ENCODE measurements at places on chromosomes 13 and 19.

- no peak for DNase-seq
These were observed 11.3 kb downstream of the HNRNPM start for GRCh38 chr19:8456064-8456463.

- no peak for DNase-seq
These were observed 1.8 kb downstream of the MBNL2 start for GRCh38 chr13:97223711-97224541.

GRCh38 chr13:25166306-25166705 lies 5.8 kb downstream of the AMER2 start:
- no peak for DNase-seq

DNA sequence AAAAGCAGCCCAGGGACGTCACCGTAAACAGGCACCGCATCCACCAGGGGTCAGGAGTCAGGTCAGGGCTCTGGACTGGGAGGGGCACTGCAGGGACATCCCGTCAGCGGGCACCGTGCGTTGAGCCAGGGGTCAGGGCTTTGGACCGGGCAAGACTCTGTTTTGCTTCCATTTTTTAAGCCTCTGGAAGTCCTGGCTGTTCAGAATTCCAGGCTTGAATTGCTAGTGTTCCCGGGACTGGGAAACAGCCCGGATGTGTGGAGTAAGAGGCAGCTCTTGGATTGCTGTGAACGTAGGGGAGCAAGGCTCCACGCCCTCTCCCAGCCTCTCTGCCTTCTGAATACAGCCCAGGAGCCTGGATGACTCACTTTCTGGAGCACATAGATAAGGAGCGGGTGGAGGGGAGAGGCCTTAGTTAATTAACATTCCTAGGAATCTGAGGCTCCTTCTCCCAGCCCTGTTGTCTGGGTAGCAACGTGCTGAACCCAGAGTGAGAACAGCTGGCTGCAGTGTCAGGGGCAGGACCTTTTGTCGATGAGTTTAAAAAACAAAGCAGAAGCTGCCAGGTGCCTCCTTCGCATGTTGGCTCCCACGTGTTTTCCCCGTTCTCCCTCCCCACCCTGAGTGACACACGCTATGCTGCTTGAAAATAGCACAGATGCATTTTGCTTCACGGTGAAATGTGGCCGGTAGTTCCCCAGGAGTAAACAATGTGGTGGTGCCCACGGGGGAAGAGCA lies 21.9 kb downstream of the ATP11A start:
- DNase-seq: no peak

DNA sequence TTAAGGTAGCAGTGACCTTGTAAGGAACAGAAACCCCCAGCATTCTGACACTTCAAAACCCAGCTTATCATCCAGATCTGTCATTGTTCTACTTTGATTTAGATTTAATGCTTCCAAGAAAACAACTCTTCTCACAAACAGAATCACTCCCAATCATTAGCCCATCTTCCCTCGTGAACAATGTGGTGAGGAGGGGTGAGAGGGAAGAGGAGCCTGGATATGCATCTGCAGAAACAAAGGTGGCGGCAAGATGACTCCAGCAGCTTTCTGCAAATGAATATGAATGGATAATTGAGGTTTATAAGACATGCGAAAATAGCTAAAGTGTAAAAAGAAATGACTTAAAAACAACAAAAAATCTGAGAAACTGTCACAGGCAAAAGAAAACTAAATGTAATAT lies 859.9 kb upstream of the SLC10A2 start:
- no peak for DNase-seq

Data from D721Med (cell line).